ENCODE measurements at places on chromosomes 5 and 9. TPM values are rescaled to one million over a fixed set of nuclear protein-coding genes. Genes with fewer than 3 reads are reported as not detected.

DNA sequence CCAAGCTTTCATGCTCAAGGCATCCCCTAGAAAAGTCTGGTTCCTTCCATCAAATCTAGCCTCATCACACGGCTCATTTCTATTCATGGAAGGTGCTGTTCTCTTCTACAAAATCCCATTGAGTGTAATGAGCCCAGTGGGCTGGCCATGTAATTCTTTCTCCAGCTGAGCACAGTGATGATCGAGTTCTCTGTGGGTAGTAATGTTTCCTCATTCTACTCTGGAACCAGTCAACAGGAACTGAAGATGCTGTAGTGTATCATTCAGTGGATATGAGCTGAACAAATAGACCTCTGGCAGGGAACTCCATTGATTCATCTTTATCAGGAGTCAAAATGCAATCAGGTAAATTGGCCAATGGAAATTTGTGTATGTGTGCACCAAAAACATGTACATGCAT lies 149.2 kb downstream of the LRRC70 start:
- no peak for DNase-seq
- no peak overlapping the region for H3K27ac ChIP-seq
- no peaks in the 10 kb centered on the region for H3K36me3 ChIP-seq
- H3K4me1 ChIP-seq = no peaks in the 10 kb centered on the region
- H3K27me3 ChIP-seq = no peaks in the 10 kb centered on the region

GRCh38 chr9:77672183-77672582 lies 24.1 kb upstream of the GNA14 start:
- no peaks in the 10 kb centered on the region for H3K4me1 ChIP-seq
- H3K27me3 ChIP-seq = no peaks in the 10 kb centered on the region
- no peak for DNase-seq
- no peak overlapping the region for H3K27ac ChIP-seq
- H3K36me3 ChIP-seq = no peaks in the 10 kb centered on the region

- no peak overlapping the region for H3K4me3 ChIP-seq
- H3K4me1 ChIP-seq = no peaks in the 10 kb centered on the region
- H3K27me3 ChIP-seq = no peaks in the 10 kb centered on the region
- H3K36me3 ChIP-seq = no peaks in the 10 kb centered on the region
- no peak for DNase-seq
Observed at GRCh38 chr5:158769696-158770095, 330.0 kb downstream of the EBF1 start.

DNA sequence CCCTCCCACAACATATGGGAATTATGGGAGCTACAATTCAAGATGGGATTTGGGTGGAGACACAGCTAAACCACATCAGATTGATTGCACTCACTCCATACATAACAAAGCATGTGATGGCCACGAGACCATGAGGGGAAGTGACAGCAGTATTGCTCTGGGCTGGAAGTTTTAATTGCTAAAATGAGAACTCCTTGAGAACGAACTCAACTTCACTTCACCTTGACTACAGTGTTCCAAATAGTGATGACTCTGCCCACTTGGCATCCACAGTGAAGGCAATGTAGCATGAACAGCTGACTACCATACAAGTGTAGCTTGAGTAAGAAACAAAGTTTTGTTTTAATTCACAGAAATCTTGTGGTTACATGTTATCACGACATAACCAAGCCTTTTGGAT lies 739 bp upstream of the SPINK7 start:
- H3K27me3 ChIP-seq = no peaks in the 10 kb centered on the region
- no peak overlapping the region for H3K4me3 ChIP-seq
- no peaks in the 10 kb centered on the region for H3K4me1 ChIP-seq

The SMIM33 gene
- polyA plus RNA-seq = not detected

GRCh38 chr5:115306011-115306536 lies 9.6 kb upstream of the CCDC112 start:
- no peak overlapping the region for H3K27ac ChIP-seq
- H3K27me3 ChIP-seq = no peaks in the 10 kb centered on the region
- H3K4me1 ChIP-seq = no peaks in the 10 kb centered on the region

DNA sequence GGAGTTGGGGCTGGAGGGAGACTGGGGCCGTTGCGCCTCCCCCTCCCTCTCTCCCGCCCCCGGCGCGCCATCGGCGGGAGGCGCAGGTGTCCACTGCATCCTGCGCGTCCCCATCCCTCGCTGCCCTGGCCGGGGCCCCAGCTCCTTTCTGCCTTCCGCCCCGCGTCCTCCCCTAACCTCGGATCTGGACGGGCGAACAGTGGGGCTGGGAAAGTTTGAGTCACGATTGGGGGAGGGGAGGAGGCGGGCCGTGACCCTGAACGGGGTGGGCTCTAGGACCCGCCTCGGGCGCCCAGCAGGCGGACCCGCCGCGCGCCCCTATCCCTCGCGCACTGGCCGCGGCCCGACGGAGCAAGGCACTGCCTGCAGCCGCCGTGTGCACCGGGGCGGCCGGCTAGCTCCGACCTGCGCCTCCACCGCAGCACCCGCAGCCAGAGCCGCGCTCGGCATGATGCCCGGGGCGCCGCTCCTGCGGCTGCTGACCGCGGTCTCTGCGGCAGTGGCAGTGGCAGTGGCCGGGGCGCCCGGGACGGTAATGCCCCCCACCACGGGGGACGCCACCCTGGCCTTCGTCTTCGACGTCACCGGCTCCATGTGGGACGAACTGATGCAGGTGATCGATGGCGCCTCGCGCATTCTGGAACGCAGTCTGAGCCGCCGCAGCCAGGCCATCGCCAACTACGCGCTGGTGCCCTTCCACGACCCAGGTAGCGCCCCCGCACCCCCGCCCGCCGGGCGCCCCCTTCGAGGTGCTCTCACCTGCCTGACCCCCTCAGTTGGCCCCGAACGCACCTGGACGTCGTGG lies at the start of gene HMCN2:
Gene HMCN2, plus strand, starts transcription at position 330 of the 805 bp plus-strand sequence. Its CDS starts 119 bp downstream, at position 449.
- H3K4me3 ChIP-seq = no peak within 1 kb of the TSS
- DNase-seq = peak; percentile 65
- H3K27ac ChIP-seq = no peak within 1 kb of the TSS
- H3K27me3 ChIP-seq = no peaks in the 10 kb centered on the region

DNA sequence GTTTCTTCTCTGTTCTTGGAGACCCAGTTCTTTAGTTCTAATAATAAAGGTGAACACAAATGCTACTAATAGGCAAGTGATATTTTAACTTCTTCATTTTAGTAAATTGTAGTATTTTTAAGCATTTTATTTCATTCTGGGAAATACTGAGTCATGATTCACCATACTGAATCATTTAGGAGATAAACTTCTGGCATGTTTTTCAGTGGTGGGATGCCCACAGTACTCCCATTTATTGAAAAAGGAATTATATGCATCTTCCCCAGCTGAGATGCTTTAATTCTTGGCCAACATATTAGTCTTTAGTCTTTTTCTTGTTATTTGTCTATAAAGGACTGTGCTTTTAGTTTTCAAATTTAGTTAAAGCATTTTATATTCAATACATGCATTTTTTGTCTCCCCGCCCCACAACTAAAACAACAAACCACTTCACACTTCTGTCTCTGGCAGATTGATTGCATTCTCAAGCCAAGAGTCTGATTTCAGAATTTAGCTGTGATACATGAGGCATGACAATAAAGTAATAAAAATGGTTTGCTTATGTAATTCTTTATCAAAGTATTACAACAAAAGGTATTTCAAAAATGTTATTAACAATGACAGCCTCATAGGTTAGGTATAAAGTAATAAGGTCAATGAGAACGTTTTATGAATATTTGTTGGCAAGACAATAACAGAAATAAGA lies 125.2 kb upstream of the CDH18 start:
- no peak overlapping the region for H3K27ac ChIP-seq
- no peak overlapping the region for H3K4me3 ChIP-seq
- no peaks in the 10 kb centered on the region for H3K27me3 ChIP-seq

DNA sequence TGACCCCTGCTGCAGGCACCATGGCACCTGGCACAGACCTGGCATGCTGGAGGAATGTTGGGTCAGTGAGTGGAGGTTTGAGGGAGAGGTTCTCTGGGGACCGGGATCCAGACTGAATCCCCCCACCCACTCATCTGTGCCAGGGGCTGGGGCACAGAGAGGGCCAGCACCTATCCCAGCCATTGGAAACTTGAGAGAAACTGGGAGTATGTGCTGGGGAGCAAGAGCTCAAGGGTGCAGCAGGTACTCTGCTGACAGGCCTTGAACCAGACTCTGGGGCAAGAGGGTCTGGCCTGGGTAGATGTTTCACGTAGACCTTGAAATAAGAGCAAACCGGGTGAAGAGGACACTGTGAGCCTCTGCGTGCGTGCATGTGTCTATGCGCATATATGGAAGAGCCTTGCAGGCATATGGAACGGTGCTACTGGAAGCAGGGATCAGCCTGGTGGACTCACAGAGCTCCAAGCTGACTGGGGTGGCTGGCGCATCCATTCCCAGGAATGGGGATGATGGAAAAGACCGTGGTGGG lies 8.8 kb downstream of the FGF18 start:
- DNase-seq = no peak
- no peaks in the 10 kb centered on the region for H3K27me3 ChIP-seq
- H3K4me3 ChIP-seq = no peak overlapping the region
- H3K27ac ChIP-seq = no peak overlapping the region

- no peak overlapping the region for H3K27ac ChIP-seq
- H3K36me3 ChIP-seq = peaks cover 19% of the 10 kb centered on the region
- H3K4me3 ChIP-seq = no peak overlapping the region
- no peaks in the 10 kb centered on the region for H3K27me3 ChIP-seq
- DNase-seq = no peak
- H3K4me1 ChIP-seq = no peaks in the 10 kb centered on the region
Observed at GRCh38 chr9:128262687-128263086, 13.1 kb downstream of the GOLGA2 start.

The RAB3C gene
- 3.0 TPM for polyA plus RNA-seq

DNA sequence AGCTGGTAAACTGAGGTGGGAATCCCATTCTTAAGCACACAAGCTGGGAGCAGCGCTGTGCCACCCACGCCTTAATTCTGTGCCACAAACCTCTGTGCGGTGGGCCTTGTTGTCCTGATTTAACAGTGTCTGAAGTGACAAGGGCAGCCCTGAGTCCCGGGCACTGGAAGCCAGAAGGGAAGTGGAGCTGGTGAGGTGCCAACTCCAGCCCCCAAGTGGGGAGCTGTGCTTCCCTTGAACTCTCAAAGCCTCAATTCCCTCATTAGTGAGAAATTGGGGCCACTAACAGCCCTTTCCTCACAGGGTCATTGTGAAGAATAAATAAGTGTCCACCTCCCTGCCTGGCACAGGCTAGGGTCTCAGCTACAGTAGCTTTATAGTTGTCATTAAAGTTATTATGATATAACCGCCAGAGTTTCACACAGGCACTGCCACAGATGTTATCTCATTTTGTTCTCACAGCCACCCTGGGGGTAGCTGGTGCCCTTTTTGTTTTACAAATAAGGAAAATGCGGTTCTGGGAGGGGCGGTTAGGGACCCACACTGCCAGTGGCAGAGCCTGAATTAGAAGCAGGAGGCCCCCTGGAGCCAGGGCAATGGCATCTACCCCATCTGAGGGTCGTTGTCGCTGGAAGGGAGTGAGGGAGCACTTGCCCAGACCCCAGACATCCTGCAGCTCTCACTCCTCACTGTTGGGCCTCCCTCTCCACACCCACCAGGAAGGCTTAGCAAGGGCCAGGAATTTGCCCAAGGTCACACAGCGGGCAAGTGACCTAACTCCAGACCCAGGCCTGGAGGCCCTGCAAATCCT lies 2.1 kb upstream of the TLX3 start:
- H3K36me3 ChIP-seq = no peaks in the 10 kb centered on the region
- H3K4me3 ChIP-seq = no peak overlapping the region
- no peak overlapping the region for H3K27ac ChIP-seq
- H3K27me3 ChIP-seq = peaks cover 33% of the 10 kb centered on the region
- H3K4me1 ChIP-seq = no peaks in the 10 kb centered on the region
- no peak for DNase-seq

- no peaks in the 10 kb centered on the region for H3K36me3 ChIP-seq
- no peak overlapping the region for H3K4me3 ChIP-seq
- no peak overlapping the region for H3K27ac ChIP-seq
- no peak for DNase-seq
Observed at GRCh38 chr5:95973793-95974325, 12.2 kb upstream of the ELL2 start.

- no peaks in the 10 kb centered on the region for H3K36me3 ChIP-seq
- no peak overlapping the region for H3K4me3 ChIP-seq
- H3K27me3 ChIP-seq = no peaks in the 10 kb centered on the region
- H3K27ac ChIP-seq = no peak overlapping the region
- no peaks in the 10 kb centered on the region for H3K4me1 ChIP-seq
Observed at GRCh38 chr5:7676455-7676854, 174.5 kb downstream of the CFAP90 start.

DNA sequence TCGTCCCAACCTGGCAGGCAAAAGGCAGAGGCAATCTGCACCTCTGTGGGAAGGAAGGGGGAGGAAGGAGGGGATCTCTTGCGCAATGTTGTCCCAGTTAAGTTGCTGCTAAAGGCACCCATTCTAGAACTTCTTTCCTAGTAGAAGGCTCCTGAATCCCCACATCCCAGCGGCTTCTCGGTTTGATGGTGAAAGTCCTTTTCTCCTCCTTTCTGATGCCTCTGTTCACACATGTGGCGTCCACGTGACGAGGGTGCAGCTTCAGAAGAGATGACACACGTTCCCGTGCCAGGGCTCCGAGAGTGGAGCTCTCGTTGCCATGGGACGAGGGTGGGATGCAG lies 96.9 kb upstream of the FCN2 start:
- no peaks in the 10 kb centered on the region for H3K27me3 ChIP-seq
- H3K4me1 ChIP-seq = no peaks in the 10 kb centered on the region
- H3K36me3 ChIP-seq = no peaks in the 10 kb centered on the region

GRCh38 chr5:16931334-16932110 lies 4.6 kb downstream of the MYO10 start:
- H3K4me1 ChIP-seq = peaks cover 26% of the 10 kb centered on the region
- H3K27me3 ChIP-seq = no peaks in the 10 kb centered on the region
- H3K4me3 ChIP-seq = no peak overlapping the region
- H3K27ac ChIP-seq = peak overlapping the region; percentile 13

The TUBB4B gene
- polyA plus RNA-seq = 96.2 TPM

DNA sequence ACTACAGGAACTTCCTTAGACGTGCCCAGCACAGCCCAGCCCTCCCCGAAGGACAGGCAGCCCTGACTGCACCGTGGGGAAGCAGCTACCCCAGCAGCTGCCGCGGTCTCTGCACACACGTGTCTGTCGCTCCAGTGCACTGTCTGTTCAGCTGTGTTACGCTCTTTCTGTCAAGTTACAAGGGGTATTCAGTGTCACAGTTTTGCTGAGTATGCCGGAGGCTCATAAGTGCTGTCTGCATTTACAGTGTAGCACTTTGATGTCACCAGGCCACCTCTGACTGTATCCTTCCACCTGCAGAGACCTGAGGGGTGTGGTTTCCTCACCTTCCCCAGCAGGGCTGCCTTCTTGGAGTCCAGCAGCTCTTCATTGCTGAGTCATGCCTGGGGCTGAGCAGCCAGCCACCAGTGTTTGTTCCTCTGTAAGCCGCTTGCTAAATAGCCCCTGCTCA lies 126.8 kb downstream of the EHMT1 start:
- peaks cover 21% of the 10 kb centered on the region for H3K36me3 ChIP-seq
- no peaks in the 10 kb centered on the region for H3K4me1 ChIP-seq
- no peak overlapping the region for H3K27ac ChIP-seq
- DNase-seq = no peak
- no peaks in the 10 kb centered on the region for H3K27me3 ChIP-seq
- no peak overlapping the region for H3K4me3 ChIP-seq

DNA sequence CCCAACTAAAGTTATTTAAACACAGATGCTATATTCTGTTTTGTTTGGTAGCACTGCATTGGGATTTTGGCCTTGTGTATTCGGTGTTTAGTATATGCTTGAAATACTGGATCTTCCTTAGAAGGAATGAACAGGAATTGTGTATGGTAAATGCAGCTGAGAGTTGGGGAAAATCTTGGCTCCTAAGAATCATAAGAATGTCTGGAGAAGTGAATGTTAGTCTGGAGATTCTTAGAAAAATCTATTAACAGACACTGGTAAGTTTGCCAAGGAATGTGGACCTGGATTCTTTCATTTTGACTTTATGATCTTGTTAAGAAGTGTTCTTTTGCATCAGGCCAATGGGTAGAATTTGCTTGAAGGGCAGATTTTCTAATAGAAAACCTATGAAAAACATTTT lies 38.9 kb downstream of the SNX30 start:
- peaks cover 9% of the 10 kb centered on the region for H3K4me1 ChIP-seq
- H3K4me3 ChIP-seq = no peak overlapping the region
- H3K27me3 ChIP-seq = no peaks in the 10 kb centered on the region
- H3K36me3 ChIP-seq = no peaks in the 10 kb centered on the region

The ANKRD33B gene
- polyA plus RNA-seq = 0.57 TPM

The RLN2 gene
- 0.63 TPM for polyA plus RNA-seq
